ENCODE measurements at places on chromosomes 7 and 10.

DNA sequence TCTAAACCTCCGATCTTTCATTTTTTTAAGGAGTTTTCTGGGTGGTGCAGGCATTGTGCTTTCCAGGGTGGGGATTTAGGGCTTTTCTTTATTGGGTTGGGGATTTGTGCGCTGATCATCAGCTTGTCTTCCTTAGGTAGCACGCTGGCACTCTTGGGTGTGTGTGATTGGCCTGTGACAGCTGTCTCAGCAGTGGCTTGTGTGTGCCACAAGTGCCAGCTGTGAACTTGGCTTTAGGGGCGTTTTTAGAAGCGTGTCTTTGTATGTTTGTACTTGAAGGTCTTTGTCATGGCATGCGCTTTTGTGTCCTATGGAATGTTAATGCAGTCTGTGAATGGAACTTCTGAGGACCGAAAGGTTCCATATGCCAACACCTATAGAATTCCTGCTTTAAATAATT lies 788 bp downstream of the AKAP9 start:
- peak; percentile 32 for DNase-seq

- no peak for DNase-seq
Observed at GRCh38 chr7:123026251-123026650, 30.8 kb upstream of the TAS2R16 start.

DNA sequence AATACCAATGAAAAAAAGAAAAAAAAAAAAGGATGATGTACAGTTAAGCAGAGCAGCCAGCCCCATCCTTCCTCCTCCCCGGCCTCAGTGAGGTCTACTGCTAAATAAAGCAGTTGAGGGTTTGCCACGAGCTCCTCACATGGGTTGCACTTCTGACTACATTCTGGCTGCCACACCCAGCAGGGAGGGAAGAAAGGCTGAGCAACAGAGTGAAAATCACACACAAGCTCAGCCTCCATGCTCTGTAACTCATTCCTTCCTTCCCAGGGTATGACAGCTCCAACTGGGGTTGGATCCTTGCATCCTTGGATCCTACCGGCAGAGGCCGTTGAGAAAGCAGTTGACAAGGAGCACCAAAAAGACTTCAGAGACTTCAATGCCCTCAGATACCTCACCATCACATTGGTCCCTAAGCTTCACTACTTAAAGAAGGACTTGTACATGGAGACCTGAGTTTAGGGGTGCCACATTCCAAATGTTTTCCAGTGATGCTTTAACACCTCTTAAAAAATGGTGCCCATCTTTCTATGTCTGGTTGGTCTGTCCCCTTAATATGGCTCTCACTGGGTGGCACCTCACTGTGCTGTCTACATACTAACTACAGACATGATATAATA lies 52.9 kb upstream of the PIK3CG start:
- DNase-seq: no peak

- DNase-seq: no peak
Observed at GRCh38 chr7:154364170-154364569, 312.0 kb downstream of the DPP6 start.

GRCh38 chr10:27620430-27621397 lies 116.6 kb downstream of the RAB18 start:
- DNase-seq: no peak

DNA sequence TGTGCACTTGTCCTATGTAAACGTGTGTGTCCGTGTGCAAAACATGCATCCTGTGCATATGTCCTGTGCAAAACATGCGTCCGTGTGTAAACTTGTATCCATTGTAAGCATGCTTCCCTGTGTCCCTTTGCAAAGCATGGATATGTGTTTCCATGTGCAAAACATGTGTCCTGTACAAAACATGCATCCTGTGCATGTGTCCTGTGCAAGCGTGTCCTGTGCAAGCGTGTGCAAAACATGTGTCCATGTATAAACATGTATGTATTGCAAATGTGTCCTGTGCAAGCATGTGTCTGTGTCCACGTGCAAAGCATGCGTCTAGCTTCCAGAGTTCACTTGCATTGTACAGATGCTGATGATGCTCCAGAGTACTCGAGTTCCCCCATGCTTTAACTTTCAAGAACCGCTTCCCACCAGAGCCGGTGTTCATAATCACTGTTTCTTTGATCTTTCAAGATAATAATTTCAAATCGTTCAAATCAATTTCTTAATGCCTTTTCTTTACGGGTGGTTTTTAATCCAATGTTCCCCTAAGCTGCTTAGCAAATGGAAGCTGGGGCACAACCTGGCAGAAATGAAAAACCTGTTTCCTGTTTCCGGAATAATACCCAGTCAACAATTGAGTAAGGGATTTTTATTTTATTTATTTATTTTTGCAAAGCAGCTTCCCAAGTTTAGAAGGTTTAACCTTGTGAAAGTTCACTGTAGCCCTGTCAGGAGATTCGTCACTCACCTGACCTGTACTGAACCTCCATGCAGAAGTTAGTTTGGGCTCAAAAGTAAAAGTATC lies 641 bp upstream of the ASB13 start:
- DNase-seq: no peak

DNA sequence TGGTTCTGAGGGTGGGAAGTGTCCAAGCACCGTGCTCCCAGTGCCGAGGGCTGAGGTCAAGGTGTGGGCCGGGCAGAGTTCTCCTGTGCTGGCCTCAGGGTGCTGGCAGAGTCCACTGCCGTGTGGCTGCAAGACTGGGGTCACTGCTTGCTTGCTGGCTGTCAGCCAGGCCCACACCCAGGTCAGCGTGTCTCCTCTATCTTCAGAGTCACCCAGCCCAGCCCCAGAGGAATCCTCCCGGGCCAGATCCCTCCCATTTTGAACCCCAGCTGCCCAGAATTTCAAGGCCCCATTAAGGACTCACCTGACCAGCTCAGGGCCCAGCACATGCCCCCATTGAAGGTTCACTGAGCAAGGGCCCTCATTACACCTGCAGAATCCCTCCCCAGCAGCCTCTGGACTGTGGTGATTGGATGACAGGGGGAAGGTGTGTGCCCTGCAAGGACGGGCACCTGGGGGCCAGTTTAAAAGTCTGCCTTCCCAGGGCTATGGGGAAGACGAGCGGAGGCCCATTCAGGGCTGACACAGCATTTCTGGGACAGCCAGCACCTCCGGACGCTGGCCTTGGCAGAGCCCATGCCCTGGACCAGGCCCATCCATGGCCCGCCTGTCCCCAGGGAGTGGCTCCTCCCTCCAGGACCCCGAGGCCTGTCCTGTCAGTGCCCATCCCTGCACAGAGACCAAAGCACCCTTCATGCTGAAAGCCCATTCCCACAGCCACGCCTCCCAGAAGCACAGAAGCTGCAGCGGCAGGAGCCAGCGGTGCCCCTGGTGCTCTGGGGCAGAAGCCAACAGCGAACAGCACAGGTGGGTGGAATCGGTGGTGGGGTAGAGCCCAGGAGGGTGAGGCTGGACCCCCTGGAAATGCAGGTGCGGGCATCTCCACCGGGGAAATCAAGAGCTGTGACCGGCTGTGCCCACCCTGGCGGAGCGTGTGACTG lies 45.1 kb upstream of the PPP2R2D start:
- DNase-seq: no peak

DNA sequence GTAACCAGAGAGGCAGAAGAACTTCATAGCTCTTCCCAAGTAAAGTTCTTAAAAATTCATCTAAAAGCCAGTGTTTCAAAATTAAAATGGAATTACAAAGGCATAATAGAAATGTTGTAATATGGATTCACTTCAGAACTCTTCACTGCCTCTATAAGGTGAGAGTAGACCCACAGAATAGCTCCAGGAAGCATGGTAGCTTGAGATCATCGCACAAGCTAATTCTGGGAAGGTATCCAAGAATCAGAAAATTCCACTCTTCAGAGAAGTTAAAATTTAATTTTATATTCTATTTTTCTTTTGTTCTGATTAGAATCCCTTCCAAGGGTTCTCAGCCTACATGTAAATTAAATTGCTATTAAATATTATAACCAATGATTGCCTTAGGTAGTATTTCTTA lies 1.5 kb upstream of the DHX32 start:
- no peak for DNase-seq

GRCh38 chr7:38016567-38016966 lies 96.1 kb downstream of the EPDR1 start:
- no peak for DNase-seq

DNA sequence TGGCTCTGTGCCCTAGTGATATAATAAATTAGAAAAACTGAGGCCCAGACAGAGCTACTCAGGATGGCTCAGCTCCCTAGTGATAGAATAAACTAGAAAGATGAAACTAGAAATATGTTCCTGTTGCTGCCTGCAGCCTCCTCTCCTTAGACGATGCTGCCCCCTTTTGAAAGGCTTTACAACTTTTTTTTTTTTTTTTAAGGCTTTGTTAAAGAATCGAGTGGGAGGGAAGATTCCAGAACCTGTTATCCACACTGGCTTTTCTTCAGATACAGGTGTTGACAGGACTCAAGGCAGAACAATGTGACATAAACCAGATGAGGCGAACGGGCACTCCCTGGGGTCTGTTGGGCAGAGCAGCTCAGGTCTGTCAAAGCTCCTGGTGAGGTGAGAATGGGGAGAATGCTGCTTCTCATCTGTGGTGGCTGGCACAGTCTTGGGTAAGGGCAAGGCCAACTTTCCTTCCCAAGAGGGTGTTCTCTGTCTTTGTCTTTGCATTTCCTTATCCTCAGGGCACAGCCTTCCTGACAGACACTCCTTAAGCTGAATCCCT lies 175.1 kb downstream of the COBL start:
- no peak for DNase-seq

DNA sequence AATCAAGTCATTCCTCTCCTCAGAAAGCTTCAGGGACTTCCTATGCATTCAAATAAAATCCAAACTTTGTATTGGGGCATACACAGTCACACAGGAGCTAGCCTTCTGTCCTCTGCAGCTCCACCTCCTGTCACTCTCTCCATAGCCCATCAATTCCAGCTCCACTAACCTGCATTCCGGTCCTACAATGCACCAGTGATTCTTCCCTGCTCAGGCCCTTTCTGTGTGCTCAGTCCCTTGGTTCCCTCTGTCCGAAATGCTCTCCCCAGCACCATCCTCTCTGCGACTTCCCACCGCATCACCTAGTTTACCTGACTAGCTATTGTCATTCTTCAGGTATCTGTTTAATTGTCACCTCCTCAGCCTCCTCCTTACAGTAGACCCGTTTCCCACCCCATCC lies 26.4 kb upstream of the YAE1 start:
- no peak for DNase-seq

- no peak for DNase-seq
Observed at GRCh38 chr7:99557940-99558305, 519 bp upstream of the ZNF655 start.

- DNase-seq: no peak
Observed at GRCh38 chr7:74069086-74069541, 14.5 kb upstream of the LIMK1 start.

GRCh38 chr10:6530211-6530840 lies 49.8 kb downstream of the PRKCQ start:
- no peak for DNase-seq

- DNase-seq: no peak
Observed at GRCh38 chr7:13908667-13909397, 80.6 kb downstream of the ETV1 start.

DNA sequence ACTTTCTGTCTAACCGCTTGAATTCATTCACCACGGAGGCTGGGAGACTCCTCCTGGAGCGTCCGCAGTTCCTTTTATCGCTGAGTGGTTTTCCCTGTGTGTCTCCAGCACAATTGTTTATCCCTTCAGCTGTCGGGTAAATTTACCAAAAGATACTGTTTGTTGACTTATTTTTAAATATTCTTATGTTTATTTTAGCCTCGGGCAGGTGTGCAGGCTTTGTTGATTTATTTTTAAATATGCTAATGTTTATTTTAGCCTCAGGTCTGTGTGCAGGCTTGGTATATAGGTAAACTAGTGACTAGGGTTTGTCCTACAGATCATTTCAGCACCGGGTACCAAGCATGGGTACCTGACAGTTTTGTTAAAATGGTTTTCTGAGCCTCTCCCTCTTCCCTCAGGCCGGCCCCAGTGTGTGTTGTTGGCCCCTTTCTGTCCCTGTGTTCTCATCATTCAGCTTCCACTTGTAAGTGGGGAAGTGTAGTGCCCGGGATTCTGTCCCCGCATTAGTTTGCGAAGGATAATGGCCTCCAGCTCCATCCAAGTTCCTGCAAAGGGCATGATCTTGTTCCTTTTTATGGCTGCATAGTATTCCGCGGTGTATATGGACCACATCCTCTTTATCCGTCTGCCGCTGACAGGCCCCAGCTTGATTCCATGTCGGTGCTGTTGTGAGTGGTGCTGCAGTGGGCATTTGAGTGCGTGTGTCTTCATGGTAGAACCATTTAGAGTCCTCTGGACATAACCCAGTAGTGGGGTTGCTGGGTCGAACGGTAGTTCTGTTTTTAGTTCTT lies 5.3 kb downstream of the GET4 start:
- DNase-seq: no peak

GRCh38 chr7:148621563-148621962 lies 31.0 kb downstream of the C7orf33 start:
- no peak for DNase-seq

DNA sequence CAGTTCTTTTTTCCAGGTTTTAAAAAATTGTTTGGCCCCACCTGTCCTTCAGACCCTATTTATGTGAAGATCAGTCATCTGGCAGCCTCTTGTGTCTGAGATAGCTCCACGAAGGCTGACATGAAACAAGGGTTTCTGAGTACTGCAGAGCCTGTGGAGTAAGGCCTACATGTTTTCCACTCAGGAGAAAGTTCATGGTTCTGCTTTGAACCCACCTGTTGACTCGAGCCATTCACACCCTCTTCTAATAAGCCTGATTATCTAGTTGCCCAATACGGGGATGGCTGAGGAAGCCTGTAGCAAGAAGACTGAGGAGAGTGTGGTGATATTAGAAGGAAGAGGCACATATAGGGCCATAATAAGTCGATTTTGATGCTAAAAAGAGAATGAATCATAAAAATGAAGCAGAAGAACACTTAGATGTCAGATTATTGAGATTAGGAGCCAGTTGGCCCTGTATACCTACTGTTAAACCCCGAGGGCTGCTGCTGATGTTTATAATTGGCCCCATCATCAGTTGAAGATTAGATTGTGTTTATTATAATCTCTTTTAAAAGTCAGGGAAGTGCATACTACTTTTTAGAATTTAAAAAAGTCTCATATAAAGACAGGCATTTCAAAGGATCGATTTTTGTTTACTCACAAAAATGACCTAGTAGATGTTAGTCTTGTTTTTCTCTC lies 109.4 kb downstream of the CDK14 start:
- no peak for DNase-seq

GRCh38 chr10:130900441-130901160 lies 410.9 kb downstream of the TCERG1L start:
- DNase-seq: no peak

- DNase-seq: no peak
Observed at GRCh38 chr10:119806334-119807130, 66.1 kb downstream of the MCMBP start.

GRCh38 chr10:94150541-94151184 lies 156.9 kb downstream of the PLCE1 start:
- no peak for DNase-seq

DNA sequence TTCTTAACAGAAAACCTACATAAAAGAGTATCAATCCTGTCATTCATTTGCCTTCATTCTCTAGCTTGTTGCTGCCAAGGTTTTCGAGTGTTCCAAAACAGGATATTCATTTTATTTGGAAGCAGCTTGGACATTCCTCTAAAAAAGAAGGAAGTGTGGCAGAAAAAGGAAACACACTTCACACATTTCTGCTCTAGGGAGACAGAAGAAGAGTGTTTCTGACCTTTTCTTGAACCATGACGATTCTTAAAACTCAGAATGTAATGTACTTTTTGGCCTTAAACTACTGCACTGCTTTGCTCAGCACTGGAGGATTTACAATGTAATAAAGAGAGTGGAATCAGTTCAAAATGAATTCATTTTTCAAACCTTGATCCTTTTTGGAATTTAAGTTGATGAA lies 81.3 kb downstream of the SEMA3A start:
- no peak for DNase-seq
